ENCODE measurements at places on chromosomes 6 and 20.

DNA sequence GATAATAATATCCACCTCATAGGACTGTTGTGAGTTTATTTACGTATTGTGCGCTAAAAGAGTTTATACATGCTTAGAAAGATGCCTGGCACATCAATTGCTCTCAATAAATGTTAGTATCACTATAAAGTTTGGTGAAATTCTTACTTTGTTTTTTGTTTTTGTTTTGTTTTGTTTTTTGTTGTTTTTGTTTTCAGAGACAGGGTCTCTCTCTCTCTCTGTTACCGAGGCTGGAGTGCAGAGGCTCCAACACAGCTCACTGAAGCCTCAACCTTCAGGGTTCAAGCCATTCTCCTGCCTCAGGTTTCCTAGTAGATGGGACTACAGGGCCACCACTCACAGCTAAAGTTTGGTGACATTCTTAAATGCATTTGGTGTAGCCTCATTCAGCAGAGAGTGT lies 32.2 kb upstream of the BTN3A2 start:
- DNase-seq = no peak

DNA sequence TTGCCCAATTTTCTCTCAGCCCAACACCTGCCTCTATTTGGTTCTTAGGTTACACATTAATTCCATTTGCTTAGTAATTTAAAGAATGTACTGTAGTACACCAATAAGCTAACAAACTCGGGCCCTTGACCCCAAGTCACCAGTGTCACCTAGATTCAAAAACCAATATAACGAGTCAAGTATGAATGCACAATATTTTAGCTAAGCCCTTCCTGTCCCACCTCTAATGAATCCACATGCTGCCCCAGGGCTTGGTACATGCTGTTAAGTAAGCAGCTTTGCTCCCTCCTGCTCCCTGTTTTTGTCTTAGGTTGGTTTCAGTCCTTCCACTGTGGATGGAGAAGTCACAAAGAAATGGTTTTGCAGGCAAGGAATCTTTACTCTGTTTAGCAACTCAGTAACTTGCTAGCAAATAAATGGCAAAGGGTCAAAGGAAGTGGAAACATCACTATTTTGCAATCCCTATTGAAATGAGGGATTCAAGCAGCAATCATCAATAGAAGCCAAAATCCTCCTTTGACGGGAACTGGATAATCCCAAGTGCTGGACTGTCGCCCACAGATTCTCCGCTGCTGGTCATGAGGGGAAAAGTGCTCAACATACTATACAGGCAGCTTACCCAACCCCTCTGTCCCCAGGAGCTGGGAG lies 5.0 kb upstream of the MPC1 start:
- no peak for DNase-seq

DNA sequence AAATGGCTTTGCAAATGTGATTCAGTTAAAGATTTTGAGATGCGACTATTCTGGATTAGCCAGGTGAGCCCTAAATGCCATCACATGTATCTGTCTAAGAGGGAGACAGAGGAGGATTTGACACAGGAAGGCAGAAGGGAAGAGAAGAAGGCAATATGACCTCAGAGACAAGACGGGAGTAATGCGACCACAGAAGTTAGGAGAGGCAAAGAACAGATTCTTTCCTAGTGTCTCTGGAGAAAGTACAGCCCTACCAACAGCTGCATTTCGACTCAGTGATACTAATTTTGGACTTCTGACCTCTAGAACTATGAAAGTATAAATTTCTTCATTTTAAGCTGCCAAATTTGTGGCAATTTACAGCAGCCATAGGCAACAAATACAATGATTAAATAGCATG lies 24.2 kb upstream of the TPD52L1 start:
- no peak for DNase-seq

- no peak for DNase-seq
These were observed 603.5 kb upstream of the CITED2 start for GRCh38 chr6:139977887-139978332.

GRCh38 chr6:143049611-143050010 lies 11.1 kb upstream of the AIG1 start:
- DNase-seq = no peak

DNA sequence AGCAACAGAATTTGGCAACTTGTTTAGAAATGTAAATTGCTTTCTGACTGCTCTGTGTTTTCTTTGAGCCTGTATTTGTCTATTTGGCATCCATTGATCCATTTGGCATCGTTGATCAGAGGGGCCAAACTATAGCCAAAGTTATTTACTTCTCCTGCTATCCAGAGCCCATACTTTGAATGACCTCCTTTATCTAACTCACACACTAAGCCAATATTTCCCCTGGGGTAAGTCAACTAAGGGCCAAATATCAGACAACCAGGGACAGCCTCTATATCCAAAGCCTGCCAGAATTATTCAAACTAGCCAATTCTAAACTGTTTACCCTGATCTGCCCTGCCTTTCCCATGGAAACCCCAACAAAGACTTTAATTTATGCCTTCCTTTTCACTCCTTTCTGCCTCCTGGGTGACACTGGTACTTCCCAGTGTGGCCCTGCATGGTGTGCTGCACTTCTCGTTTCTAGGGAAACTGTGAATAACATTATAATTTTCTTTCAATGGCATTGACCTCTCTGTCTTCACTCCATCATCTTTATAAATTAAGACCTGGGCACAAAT lies 19.8 kb upstream of the ZNF184 start:
- peak; percentile 34 for DNase-seq

DNA sequence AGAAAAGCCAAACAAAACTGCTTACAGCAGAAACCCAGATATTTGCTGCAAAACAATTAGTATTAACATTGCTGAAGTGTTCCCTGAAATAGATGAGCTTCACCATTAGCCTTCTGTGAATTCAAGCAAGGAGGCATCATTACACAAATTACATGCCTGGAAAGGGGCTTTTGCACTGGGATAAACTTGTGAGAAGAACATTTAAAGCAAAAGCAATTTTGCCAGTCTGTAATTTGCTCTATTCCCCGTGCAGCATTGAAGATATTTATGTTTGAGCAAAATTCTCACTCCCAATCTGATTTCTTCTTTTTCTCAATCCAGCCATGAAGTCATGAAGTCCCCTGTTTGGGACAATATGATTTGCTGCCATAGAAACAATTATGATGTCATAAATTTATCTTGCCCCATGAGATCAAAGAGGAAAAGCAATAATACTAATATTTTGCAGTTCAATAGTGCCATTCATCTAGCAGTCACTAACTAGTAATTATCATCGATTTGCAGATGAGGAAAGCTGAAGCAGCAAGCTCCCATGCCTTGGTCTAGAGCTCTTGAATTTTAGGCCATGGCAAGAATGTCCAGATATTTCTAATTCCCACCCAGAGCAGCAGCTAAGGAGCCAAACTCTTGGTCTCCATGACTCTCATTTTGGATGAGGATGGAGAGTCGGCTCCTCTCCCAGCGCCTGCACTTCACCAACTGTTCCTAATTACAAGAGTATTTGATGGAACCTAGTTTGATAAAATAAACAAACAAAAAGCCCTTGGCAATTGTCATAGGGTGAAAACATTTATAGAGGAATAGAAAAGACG lies 49.5 kb upstream of the CCN6 start:
- DNase-seq = no peak
